ENCODE measurements at places on chromosomes 16 and 17.

DNA sequence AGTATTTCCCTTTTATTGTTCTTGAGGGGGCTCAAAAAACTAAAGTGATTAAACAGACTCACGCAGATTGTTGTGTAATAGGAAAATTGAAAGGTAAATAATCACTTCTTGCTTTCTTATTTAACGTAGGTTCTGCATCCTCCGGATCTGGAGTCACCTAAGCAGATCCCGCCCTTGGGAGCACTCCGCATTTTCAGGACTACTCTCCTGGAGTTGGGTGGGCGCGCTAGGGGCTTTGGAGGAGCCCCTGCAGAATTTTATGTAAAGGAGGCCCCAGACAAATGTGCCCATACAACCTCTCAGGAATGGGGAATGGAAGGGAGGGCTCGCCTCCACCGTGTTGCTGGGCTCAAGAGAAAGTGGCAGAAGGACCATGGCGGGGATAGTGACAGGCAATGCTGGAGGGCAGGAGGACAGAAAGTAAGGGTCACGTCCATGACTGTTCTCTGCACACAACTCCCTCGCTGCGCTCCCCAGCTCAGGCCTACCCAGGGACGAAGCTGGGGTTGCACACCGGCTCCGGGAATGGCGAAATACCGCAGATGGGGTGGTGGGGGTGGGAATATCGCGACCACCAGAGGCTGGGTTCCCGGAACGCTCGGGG is 8.3 kb downstream of the MT2A start:
- no peak for DNase-seq

DNA sequence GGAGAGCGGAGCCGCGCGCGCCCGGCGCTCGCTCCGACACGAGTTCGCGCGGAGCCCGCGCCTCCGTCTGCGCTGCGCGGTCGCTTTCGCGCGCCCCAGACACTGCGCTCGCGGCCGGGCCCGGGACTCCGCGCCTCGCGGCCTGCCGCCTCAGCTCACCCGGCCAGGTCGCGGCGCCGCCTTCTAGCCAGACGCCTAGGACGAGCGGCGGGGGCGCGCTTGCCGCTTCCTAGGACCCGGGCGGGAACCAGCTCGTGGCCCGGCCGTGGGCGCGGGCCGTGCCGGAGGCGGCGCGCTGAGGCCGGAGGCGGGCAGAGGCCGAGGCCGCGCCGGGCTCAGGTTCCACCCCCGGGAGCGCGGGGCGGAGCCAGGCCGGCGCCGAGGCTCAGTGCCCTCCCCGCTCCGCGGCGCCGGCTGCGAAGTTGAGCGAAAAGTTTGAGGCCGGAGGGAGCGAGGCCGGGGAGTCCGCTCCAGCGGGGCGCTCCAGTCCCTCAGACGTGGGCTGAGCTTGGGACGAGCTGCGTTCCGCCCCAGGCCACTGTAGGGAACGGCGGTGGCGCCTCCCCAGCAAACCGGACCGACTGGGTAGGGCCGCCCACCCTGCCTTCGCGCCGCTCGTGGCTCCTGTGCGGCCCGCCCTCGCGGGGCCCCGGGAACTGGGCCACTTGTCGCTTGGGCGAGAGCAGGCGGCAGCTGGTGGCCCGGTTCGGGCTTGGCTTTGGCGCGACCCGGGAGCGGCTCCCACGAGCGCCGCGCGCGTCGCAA is at the start of gene SPHK1:
Gene SPHK1, plus strand, starts transcription at position 388 of the 765 bp plus-strand sequence. CDS start 1,036 bp downstream, outside the sequence.
- peak; percentile 70 for DNase-seq

GRCh38 chr16:87603684-87604633 is 1.7 kb downstream of the JPH3 start:
- DNase-seq: no peak

DNA sequence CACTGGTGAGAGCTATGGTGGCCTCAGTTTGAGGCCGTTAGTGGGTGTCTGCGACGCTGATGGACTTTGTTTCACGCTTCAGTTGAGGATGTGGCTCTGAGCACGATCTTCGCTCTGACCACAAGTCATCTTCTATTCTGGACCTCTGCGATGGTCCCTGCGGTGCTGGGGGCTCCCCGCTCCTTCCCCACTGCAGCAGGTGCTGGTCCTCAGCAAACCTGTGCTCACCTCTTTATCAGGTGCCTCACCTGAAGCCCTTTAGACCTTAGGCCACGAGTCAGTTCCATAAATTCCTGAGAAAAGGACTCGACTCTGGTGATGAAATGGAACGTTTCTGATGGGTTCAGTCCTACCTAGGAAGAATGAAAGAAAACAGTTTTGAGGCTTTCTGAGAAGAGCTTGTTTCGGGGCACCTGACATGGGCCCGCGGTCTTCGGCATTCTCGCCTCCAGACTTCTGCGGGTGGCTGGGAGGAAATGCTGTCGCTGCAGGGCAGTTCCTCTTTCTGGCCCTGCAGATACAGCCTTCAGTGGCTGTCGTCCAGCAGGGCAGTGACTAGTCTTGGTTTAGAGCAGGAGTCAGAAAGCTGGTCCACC is 4.7 kb downstream of the KCTD5 start:
- DNase-seq: no peak

- DNase-seq: no peak
These were observed 69.8 kb downstream of the MRM3 start for GRCh38 chr17:851924-852323.

DNA sequence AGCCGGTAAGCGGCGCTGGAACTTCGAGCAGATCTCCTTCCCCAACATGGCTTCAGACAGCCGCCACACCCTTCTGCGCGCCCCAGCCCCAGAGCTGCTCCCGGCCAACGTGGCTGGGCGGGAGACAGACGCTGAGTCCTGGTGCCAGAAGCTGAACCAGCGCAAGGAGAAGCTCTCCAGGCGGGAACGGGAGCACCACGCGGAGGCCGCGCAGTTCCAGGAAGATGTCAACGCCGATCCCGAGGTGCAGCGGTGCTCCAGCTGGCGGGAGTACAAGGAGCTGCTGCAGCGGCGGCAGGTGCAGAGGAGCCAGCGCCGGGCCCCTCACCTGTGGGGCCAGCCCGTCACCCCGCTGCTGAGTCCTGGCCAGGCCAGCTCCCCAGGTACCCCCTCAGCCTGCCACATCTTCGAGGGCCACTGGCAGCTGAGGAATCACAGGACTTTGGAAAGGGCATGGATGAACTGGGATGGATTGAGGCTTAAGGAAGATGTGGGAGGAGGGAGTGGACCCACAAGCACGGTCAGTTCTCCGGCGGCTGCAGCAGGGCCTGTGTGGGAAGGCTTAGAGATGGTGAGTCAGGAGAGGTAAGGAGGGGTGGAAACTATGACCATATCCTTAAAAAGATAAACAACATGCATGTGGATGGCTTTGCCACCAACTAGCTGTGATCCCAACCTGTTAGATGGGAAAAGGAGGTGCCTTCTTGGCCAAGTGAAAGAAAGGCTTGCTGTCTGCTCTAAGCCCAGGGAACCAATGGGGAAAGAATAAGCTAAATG is 3.4 kb upstream of the LLGL2 start:
- no peak for DNase-seq

DNA sequence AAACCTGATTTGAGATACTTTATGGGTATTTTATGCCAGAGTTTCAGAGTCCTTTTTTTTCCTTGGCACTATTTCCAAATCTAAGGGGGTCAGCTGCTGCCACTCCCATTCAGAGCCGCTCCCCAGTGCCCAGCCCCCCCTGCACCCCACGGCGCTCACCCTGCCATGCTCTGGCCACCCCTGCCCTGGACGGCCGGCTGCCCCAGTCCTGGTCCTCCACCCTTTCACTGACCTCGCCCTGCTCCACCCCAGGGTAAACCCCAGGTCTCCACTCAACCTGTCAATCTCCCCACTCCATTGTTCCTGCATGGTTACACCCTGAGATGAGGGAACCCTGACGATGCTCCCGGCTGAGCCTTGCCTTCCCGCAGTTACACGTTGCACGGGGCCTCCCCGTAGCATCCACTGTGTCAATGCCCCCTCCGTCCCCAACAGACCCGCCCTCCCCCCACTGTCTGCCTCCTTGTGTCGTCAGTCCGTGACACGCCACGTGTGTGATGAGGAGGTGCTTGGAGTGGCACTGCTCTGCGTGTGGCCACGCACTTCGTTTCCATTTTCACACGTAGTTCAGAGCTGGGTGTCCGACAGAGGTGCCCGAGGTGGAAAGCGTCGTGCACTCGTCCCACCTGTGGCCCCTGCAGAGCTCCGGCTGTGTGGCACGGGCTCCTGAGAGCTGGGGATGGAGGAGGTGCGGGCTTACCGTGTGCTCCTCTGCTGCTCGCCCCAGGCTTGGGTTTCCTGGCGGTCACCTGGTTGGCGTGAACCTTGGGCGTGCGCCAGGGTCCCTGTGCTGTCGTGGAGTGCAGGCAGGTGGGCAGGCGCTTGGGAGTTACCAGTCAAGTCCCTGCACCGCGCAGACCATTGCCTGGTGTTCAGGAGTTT is 116.5 kb downstream of the BANP start:
- DNase-seq: no peak

DNA sequence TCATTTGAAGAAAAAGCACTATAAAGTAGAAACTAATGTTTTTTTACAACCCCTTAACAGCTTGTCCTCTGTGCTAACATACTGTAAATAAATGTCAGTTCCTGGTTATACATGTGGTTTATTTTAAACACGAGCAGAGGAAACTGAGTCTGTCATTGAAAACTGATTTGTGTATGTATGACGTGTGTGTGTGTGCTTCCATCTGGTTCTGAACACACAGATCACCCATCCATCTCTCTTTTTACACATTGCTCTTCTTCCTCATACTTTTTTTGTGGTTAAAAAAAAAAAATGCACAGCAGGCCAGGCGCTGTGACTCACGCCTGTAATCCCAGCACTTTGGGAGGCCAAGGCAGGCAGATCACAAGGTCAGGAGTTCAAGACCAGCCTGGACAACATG is 49.5 kb downstream of the ZNF423 start:
- no peak for DNase-seq

- no peak for DNase-seq
These were observed 14.0 kb upstream of the PVALEF start for GRCh38 chr17:81151278-81151677.

- DNase-seq: no peak
These were observed 32.9 kb downstream of the SMYD4 start for GRCh38 chr17:1796800-1797199.

DNA sequence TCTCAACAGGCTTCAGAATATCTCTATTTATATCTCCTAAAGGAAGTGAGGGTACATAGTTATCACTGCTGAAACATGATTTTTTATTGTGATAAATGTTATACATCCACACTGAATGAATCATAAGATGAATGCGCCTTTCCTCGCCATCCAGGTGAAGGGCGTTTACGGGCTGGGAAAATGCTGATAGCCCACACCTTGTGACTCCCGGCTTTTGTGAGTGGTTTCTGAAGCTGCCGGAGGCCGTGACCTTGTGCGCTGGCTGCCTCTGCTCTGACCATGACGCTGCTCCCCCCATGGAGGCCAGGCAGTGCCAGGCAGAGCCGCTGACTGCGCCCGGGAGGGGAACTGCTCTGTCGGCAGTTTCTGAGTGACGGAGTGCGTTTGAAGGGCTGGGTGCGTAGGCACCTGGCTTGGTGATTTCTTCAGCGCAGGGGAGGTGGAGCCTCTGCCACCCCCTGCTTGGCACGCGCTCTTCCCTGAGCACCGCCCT is 97.2 kb downstream of the RAP1GAP2 start:
- no peak for DNase-seq

GRCh38 chr17:39867084-39867879 is 720 bp upstream of the ZPBP2 start:
- no peak for DNase-seq

DNA sequence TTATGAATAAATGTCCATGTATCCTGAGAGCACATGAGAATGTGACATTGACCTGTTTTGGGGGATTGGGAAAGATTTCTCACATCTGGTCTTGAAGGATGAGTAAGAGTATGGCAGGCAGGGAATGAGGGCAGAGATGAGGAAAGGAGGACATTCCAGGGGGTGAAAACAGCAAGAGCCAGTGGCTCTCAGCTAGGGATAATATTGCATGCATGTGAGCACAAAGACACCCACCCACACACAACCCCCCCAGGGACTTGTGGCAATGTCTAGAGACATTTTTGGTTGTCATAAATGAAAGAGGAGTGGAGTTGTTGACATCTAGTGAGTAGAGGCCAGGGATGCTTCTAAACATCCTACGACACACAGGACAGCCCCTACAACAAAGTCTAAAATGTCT is 6.0 kb downstream of the MYO1D start:
- DNase-seq: no peak

- DNase-seq: no peak
These were observed 5.4 kb downstream of the MAP3K14 start for GRCh38 chr17:45311401-45311759.

DNA sequence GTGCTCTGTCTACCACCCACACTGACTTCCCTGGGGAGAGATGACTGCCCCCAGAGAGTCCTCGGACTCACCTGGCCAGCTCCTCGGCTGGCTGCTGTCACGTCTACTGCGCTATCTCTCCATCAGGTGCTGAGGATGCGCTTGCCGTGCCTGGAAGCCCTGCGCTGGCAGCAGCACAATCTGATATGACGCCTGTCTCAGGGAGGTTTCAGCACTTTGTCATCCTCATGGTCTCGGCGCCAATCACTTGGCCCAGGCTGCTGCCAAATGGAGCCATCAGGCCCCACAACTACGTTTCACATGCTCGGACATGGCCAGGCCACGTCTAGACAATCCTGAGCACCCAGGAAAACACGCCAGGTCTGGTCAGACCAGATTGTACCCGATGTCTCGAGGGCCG is 46.7 kb downstream of the FOXL1 start:
- DNase-seq: no peak

GRCh38 chr17:59234631-59235030 is 14.3 kb downstream of the GDPD1 start:
- DNase-seq: no peak

DNA sequence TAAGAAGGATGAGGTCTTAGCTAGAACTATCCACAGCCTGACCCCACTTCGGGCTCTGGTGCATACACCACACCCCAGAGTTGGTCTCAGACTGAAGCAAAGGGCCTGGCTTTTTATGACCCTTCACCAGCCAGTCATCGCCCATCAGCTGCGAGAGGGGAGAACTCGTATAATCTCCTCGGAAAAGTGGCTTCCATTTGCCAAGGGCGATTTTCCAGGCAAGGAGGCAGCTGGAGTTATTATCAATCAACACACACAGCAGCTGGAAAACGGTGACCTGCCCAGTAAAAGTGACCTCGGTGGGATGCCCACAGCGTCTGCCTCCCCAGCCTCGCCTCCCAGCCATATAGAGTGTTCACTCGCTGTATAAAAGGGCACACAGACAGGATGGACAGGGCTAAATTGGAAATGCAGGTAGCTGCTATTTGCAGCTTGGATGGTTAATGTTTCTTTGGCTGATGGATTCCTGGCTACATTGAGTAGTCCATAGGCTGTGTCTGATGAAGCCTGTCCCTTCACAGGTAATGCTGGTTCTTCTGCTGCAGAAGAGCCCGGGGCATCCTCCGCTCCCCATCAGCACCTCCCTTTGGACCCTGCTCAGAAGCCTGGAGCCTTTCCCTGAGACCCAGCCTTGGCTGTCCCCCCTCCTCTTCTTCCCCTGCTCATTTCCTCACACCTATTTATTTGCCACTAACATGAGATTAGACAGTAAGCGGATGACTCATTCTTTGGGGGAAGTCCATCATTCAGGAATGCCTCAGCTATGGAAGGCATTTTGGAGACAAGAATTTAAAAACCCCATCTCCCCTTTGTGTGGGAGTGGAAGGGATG is 45.7 kb downstream of the TMEM186 start:
- DNase-seq: peak; percentile 20
